ENCODE measurements at places on chromosomes 5 and 9. TPM values are rescaled to one million over a fixed set of nuclear protein-coding genes. Genes with fewer than 3 reads are reported as not detected.
A peak's percentile ranks its signal among the peaks of the same experiment; 100 is the strongest.

Gene GFPT2
- total RNA-seq: 24.4 TPM

Gene DMRT3
- total RNA-seq: not detected

Gene PCSK5
- total RNA-seq: 9.8 TPM

Gene C9orf153
- total RNA-seq: 0.52 TPM

Gene PCDHGC3
- total RNA-seq: 0.50 TPM

Gene CCL21
- not detected for total RNA-seq

Gene PCSK1
- total RNA-seq: not detected

Gene NXNL2
- total RNA-seq: 8.7 TPM

Gene PCDHB7
- total RNA-seq: not detected

Gene SH3RF2
- 37.2 TPM for total RNA-seq

DNA sequence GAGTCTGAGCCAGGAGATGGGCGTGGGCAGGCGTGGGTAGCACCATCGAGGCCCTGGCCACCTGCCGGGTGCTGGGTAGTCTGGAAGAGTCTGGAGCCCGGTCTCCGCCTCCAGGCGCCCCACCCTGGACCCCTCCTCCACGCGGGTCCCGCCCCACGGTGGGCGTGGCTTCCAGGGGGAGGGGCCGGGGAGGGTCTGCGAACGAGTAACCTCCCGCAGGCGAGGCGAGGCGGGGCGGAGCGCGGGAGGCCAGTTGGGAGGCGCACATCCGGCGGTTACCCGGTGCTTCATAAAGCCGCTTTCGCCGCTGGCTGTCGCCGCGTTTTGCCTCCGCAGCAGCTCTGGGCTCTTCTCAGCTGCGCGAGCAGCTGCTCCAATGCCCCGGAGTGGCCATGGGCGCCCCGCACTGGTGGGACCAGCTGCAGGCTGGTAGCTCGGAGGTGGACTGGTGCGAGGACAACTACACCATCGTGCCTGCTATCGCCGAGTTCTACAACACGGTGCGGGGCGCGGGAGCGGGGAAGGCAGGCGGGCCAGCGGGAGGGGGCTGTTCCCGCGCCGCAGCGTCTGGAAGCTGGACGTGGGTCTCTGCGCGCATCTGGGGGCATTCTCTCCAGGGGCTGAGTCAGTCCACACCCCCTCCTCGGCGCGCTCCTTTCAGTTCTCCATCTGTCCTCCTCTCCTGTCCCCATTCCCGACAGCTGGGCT lies at the start of gene ACER2:
TSS of gene ACER2 (plus strand) at position 317 of the 708 bp plus-strand sequence. CDS start at position 393, 76 bp downstream.
- no peaks in the 10 kb centered on the region for H3K27me3 ChIP-seq
- DNase-seq: peak; percentile 93
- peak within 1 kb of the TSS; percentile 37 for H3K27ac ChIP-seq
- no peaks in the 10 kb centered on the region for H3K36me3 ChIP-seq
- H3K4me1 ChIP-seq: peaks cover 50% of the 10 kb centered on the region

DNA sequence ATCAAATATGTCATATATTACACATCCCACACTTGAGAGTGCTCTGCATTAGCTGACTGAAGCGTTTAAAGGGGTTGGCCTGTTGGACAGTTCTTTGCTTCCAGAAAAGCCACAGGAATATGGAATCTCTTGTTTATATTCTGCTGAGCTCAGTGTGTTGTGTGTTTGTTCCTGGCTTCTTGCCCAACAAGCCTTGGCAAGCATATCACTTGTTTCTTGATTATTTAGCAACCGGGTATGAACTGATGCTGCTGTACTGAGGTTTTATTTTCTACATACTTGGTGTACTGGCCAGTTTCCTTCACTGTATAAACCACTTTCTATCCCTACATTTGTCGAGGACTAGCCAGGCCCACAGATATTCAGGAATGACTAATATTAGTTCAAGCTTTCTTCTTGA lies 378.9 kb downstream of the KCTD16 start:
- no peaks in the 10 kb centered on the region for H3K27me3 ChIP-seq
- no peaks in the 10 kb centered on the region for H3K4me1 ChIP-seq
- H3K4me3 ChIP-seq: no peak overlapping the region
- no peak for DNase-seq
- H3K36me3 ChIP-seq: no peaks in the 10 kb centered on the region

DNA sequence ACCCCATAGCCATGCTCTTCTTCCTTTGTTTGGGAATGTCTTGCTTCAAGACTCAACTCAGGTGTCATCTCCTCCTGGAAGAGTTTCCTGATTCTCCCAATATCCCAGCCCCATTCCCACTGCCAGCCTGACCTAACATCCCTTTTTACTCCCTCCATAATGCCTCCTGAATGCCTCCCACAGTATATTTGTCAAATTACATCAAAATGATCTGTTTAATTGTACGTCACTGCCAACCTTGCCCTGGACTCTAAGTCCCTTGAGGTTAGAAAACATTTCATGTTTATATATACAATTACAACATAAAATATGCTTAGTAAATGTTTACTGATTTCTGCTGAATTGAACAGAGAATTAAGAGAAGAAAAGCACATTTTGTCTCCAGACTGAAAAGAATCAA lies 301.6 kb upstream of the PDE4D start:
- DNase-seq: no peak
- H3K27ac ChIP-seq: no peak overlapping the region
- no peak overlapping the region for H3K4me3 ChIP-seq

DNA sequence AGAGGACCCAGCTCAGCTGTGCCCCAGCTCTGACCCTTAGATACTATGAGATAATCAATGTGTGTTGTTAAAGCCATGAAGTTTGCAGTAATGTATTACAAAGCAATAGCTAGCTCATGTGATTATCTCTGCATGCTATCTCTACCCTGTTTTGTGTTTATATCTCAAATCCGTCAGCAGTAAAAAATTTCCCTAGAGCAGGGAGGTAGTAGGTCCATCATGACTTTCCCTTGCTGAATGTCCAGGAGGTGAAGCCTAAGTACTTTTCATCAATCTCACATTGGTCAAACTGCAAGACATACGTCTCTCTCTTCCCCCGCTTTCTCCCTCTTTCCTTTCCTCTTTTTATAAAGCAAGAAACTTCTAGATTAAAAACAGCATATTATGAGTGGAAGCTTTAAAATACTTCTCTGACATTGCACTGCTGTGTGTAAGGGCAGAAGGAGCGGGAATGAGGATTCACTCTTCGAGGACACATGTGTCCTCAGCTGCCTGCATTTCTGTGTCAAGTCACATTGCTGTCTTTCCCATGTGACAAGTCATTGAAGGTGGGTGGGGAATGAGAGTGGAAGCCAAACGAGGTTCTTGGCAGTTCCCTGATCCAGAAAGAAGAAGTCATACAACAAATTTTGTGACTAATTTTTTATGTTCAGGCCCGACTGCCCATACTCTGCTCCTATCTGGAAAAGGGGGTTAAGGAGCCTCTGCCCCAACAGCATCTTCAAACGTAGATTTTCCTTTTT lies 93.1 kb upstream of the RETREG1 start:
- no peak overlapping the region for H3K4me3 ChIP-seq
- 0 out of 2 replicates have a peak, but pooled peaks cover 7% of the 10 kb centered on the region for H3K36me3 ChIP-seq
- no peak overlapping the region for H3K27ac ChIP-seq

DNA sequence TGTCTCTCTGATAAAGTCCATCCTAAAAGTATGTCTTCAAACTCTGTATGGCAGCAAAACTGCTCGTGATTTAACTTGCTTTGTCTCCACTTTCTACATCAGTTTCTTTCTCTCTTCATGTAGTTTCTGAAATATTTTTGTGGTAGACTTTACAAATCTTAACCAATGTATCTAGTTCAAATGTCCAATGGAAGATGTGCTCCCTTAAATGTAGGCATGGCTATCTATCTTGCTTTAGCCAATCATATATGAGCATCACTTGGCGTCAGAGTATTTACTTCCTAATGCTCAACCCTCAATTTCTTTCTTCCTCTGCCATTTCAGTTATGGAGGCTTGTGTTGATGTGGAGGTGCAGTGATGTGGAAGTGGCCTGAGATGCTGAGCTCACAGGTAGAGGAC lies 206.1 kb upstream of the ZNF608 start:
- no peaks in the 10 kb centered on the region for H3K27me3 ChIP-seq
- H3K4me3 ChIP-seq: no peak overlapping the region
- H3K36me3 ChIP-seq: no peaks in the 10 kb centered on the region
- DNase-seq: no peak
- no peaks in the 10 kb centered on the region for H3K4me1 ChIP-seq

DNA sequence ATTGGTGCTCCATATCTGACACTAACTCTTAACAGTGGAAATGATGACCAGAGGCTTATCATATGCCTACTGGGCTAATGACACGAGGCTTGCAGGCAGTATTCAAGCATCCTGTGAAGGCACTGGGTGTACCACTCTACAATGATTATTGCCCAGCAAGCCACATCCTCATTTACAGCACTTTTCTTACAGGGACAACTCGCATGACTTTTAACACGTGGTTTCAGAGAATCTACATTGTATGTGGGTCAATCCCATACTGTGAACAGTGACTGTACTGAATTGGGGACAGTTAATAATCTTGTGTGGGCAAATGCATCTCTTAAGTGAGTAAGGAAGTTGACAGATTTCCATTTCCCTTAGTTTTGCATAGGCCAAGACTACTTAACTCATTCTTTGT lies 260.0 kb downstream of the TRPM3 start:
- H3K27ac ChIP-seq: no peak overlapping the region
- H3K4me1 ChIP-seq: no peaks in the 10 kb centered on the region

- no peaks in the 10 kb centered on the region for H3K36me3 ChIP-seq
- H3K27ac ChIP-seq: no peak overlapping the region
- no peaks in the 10 kb centered on the region for H3K27me3 ChIP-seq
- H3K4me3 ChIP-seq: no peak overlapping the region
- no peak for DNase-seq
Measured at GRCh38 chr5:137072361-137073115, 426.6 kb downstream of the SPOCK1 start.

GRCh38 chr5:119341452-119342349 lies 14.1 kb upstream of the TNFAIP8 start:
- no peaks in the 10 kb centered on the region for H3K4me1 ChIP-seq
- no peak for DNase-seq
- H3K27ac ChIP-seq: no peak overlapping the region
- H3K27me3 ChIP-seq: no peaks in the 10 kb centered on the region

- no peaks in the 10 kb centered on the region for H3K4me1 ChIP-seq
- H3K36me3 ChIP-seq: no peaks in the 10 kb centered on the region
- H3K4me3 ChIP-seq: no peak overlapping the region
- no peaks in the 10 kb centered on the region for H3K27me3 ChIP-seq
- no peak for DNase-seq
- no peak overlapping the region for H3K27ac ChIP-seq
Measured at GRCh38 chr9:130209422-130209821, 37.2 kb downstream of the NCS1 start.

GRCh38 chr9:96554801-96555566 lies 64.7 kb downstream of the CDC14B start:
- no peak overlapping the region for H3K27ac ChIP-seq
- no peaks in the 10 kb centered on the region for H3K36me3 ChIP-seq
- no peak for DNase-seq

GRCh38 chr5:13987843-13988464 lies 43.5 kb upstream of the DNAH5 start:
- peak; percentile 69 for DNase-seq
- H3K36me3 ChIP-seq: no peaks in the 10 kb centered on the region
- H3K4me1 ChIP-seq: peaks cover 30% of the 10 kb centered on the region
- peak overlapping the region; percentile 25 for H3K27ac ChIP-seq
- no peak overlapping the region for H3K4me3 ChIP-seq

GRCh38 chr5:142979636-142980035 lies 209.5 kb downstream of the ARHGAP26 start:
- no peaks in the 10 kb centered on the region for H3K36me3 ChIP-seq
- H3K4me3 ChIP-seq: no peak overlapping the region
- H3K27me3 ChIP-seq: no peaks in the 10 kb centered on the region
- peaks cover 33% of the 10 kb centered on the region for H3K4me1 ChIP-seq

- H3K4me1 ChIP-seq: peaks cover 24% of the 10 kb centered on the region
- no peak overlapping the region for H3K27ac ChIP-seq
- H3K27me3 ChIP-seq: no peaks in the 10 kb centered on the region
- H3K36me3 ChIP-seq: no peaks in the 10 kb centered on the region
- H3K4me3 ChIP-seq: no peak overlapping the region
Measured at GRCh38 chr5:96329289-96329688, 103.8 kb downstream of the PCSK1 start.

DNA sequence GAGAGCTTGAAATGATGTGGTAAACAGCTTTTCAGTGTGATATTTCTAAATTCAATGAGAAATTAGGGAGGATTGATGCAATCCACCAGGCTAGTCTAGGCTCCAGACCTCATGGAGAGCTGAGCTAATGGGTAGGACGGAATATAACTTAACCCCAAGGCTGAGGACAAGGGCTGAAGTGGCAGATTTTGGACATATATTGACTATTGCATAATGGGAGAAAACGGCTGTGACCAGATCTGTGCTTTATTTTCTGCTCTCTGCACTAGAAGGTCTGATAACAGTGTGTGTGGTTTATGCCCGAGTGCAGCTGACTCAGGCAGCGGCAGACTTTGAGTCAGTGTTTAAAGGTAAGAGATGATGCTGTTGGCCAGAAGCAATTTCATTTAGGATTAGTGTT lies 70.6 kb downstream of the ACTBL2 start:
- H3K27ac ChIP-seq: no peak overlapping the region
- H3K27me3 ChIP-seq: no peaks in the 10 kb centered on the region
- H3K4me3 ChIP-seq: no peak overlapping the region
- no peaks in the 10 kb centered on the region for H3K36me3 ChIP-seq
- H3K4me1 ChIP-seq: no peaks in the 10 kb centered on the region

GRCh38 chr9:27633764-27634163 lies 60.5 kb upstream of the C9orf72 start:
- H3K4me3 ChIP-seq: no peak overlapping the region
- DNase-seq: no peak
- H3K27ac ChIP-seq: no peak overlapping the region
- no peaks in the 10 kb centered on the region for H3K4me1 ChIP-seq
- no peaks in the 10 kb centered on the region for H3K27me3 ChIP-seq

DNA sequence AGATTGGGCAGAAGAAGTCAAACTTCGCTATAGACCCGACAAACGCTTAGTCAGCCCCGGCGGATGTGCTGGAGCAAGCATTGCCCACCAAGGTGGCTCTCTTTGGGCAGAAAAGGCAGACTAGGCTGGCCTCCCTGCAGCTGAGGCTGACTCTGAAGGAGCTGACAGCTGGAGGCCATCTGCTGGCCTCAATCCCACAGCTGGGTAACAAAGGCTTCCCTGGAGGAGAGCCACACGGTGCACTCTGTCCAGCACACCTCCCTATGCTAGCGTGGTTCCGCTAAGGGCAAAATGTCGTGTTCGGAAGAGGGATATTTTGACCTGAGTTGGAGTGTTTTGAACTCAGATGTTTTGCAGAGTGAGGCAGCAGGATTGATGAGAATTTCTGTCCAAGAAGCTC lies 103.5 kb upstream of the PTCH1 start:
- H3K4me3 ChIP-seq: no peak overlapping the region
- peaks cover 85% of the 10 kb centered on the region for H3K27me3 ChIP-seq
- H3K36me3 ChIP-seq: no peaks in the 10 kb centered on the region

DNA sequence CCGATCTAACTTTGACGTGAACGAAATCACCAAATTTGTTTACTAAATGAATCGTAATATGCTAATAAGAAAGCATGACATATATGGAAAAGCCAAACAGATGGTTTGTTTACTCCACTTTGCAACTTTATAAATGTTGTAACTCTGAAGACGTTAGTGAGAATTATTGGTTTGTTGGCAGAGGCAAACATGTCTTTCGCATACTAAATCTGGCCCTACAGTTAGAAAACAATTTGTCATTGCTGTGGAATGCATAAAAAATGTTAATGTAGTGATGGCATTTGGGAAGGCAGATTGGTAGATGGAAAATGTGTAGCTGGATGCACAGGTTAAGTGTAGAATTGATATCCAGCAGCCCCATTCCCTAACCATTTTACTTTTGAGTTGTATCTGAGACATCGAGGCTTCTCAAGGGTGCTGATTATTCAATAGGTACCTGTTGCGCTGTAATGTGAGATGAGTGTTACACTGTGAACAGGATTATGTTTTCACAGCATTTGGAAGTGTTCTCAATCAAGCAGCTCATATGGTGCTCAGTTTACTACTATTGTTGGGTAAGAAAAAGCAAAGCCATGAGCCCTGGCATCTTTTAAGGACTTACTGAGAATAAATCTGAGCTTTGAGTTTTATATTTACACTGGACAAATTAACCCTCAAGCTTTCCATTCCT lies 444.8 kb downstream of the BNC2 start:
- no peak for DNase-seq
- H3K27ac ChIP-seq: no peak overlapping the region
- no peaks in the 10 kb centered on the region for H3K4me1 ChIP-seq
